ENCODE measurements at places on chromosomes 4 and X. TPM values are rescaled to one million over a fixed set of nuclear protein-coding genes. Genes with fewer than 3 reads are reported as not detected.

GRCh38 chr4:152164561-152164960 is 371.3 kb downstream of the FBXW7 start:
- no peak for DNase-seq

The MAGEA2 gene
- total RNA-seq, result not detected

GRCh38 chr4:24645765-24646550 is 61.6 kb upstream of the DHX15 start:
- no peak for DNase-seq

DNA sequence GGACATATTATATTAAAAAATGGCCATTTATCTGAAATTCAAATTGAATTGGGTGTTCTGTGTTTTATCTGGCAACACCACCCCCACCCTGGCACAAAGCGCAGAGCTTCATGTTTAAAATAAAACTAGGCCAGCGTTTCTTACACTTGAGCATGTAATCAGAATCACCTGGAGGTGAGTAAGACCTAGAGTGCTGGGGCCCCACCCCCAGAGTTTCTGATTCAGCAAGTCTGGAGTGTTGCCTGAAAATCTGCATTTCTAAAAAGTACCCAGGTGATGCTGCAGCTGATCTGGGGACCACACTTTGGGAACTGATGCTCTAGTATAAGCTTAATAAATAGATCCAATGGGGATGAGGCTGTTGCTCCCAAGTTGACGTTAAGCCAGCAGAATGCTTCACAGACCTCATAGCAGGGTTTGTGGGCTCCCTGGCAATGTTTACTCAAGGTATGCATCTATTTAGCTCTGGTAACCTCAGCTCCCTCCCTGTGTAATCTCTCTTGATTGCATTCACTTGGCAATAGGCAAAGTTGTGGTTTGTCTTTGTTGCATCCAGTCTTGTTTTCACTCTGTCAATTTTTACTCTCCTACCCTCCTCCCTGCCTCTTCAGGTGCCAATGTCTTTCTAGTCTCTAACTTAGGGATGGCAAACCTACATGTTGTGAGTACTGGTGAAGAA is 99.8 kb upstream of the TEX13D start:
- DNase-seq, result no peak

DNA sequence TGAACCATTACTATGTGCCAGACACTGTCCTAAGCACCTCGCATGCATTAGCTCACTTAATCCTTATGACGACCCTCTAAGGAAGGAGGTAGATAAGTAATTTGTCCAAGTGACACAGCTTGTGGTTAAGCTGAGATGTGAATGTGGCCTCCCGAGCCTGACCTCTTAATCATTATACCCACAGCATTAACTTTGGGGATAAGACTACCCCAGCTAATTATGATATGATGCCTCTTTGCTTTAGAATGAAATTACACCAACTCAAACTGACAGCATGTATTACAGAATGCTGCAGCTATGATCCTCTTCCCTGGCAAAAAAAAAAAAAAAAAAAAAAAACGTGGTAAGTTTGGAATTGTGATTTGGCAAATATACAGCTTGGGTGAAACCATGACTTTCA is 53.5 kb downstream of the APBB2 start:
- DNase-seq, result peak; percentile 82

The SOWAHD gene
- total RNA-seq, result 0.51 TPM

GRCh38 chr4:53490965-53491622 is 100.2 kb downstream of the LNX1 start:
- DNase-seq, result peak; percentile 87

- DNase-seq, result no peak
Observed at GRCh38 chr4:181331214-181331613, 912.0 kb upstream of the TENM3 start.

GRCh38 chrX:135010921-135011320 is 11.4 kb downstream of the RTL8B start:
- no peak for DNase-seq

DNA sequence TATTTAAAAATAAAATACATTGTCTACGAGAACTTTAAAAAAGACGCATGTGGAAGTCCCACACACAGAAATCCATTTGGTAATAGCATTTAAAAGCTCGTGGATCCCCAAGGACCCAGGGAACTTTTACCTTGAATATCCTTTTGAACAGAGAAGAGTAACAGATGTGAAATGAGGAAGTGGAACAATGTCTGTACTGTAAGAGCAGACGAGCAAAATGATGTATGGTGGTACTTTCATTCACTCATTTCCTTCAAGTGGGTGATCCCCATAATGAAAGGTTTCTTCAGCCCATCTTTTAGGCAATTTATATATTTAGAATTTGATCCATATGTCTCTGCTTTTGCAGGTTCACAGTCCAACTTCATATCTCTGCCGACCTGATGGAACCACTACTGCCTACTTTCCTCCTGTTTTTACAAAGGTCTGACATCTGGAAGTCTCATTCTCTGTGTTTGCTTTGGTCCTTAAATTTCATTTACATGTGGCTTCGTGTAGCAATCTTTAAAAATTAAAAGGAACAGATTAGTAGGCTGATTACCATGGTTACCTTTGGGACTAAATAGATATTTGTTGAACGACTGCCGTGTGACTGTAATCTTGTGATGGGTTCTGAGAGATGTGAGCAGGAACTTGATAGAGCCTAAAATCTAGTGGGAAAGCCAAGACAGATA is 188.4 kb downstream of the PALLD start:
- no peak for DNase-seq

- peak; percentile 53 for DNase-seq
Observed at GRCh38 chr4:11765849-11766453, 337.3 kb upstream of the HS3ST1 start.

DNA sequence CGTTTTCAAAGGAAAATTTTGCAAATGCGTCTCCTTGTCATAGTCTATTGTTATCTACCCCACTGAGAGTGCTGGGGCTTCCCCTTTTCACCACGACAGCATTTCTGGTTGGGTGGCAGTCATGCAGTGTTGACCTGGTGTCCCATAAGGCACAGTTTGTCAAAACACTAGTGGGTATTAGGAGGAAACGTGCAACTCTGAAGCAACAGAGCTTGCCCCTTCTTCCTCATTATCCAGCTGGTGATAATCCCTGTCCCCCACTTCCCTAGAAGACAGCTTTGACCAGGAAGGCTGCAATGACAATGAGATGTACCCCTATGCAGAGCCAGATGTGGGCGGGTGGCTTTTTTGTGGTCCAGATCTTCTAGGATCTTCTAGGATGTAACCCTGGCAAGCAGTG is 1.8 kb downstream of the TBC1D1 start:
- DNase-seq, result no peak

GRCh38 chr4:106773076-106773905 is 262.8 kb downstream of the DKK2 start:
- DNase-seq, result peak; percentile 29

The TTC29 gene
- 0.19 TPM for total RNA-seq

GRCh38 chr4:79473439-79473724 is 65.4 kb upstream of the GK2 start:
- DNase-seq, result no peak

DNA sequence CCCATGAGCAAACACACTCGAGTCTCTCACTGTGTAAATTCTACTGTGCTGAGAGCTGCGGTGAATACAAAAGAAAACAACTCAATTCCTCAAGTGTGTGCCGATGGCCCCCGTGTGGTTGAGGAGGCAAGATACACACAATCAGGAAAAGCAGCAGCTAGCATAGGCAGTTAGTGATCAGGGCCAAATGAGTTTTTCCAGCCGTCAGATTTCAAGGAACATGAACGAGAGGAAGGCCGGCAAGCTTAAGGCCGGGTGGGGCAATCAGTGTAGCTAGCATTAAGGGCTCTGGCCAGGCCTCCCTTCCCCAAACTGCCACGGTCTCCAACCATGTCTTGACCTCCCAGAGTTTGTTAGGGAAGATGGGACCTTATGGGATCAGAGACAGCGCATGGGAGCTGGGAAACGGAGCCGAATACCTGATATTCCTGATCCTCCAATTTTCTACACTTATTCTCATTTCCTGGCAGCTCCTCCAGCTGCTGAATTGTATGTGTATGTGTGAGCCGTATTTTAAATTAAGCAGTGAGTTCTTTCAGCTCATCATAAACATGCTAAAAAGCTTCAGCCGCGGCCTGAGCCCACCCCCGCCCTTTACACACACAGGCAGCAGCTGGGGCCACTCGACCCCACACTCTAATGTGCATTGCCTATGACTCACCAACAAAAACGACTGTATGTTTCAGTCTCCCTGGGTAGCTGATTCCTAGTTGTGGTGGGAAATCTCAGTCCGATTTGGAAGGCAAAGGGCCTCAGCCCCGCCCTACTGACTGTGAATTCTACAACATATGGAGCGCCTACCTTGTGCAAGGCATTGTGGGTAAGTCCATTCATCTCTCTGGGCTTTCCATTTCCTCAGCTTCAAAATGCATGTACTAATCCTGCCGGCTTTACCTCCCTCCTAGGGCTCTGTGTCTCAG is 59.9 kb downstream of the RTL9 start:
- DNase-seq, result peak; percentile 69

All from LHCN-M2 (cell line).